Heart right ventricle (tissue), 16 donors: ENCODE measurements at places on chromosomes 3 and 15. TPM values are rescaled to one million over a fixed set of nuclear protein-coding genes. Genes with fewer than 3 reads are reported as not detected.

- no peak overlapping the region for H3K27ac ChIP-seq
- no peak for DNase-seq
- no peak overlapping the region for H3K4me3 ChIP-seq
- H3K36me3 ChIP-seq: no peaks in the 10 kb centered on the region
- no peaks in the 10 kb centered on the region for H3K4me1 ChIP-seq
- H3K27me3 ChIP-seq: no peaks in the 10 kb centered on the region
Measured at GRCh38 chr3:81913886-81914663, 152.6 kb upstream of the GBE1 start.

- no peaks in the 10 kb centered on the region for H3K27me3 ChIP-seq
- no peaks in the 10 kb centered on the region for H3K4me1 ChIP-seq
- H3K27ac ChIP-seq: no peak overlapping the region
Measured at GRCh38 chr3:100761211-100761942, 52.1 kb downstream of the TFG start.

GRCh38 chr3:142095841-142096240, 53.5 kb downstream of the TFDP2 start:
- H3K36me3 ChIP-seq: no peaks in the 10 kb centered on the region
- H3K27me3 ChIP-seq: no peaks in the 10 kb centered on the region
- no peak overlapping the region for H3K27ac ChIP-seq
- DNase-seq: no peak

DNA sequence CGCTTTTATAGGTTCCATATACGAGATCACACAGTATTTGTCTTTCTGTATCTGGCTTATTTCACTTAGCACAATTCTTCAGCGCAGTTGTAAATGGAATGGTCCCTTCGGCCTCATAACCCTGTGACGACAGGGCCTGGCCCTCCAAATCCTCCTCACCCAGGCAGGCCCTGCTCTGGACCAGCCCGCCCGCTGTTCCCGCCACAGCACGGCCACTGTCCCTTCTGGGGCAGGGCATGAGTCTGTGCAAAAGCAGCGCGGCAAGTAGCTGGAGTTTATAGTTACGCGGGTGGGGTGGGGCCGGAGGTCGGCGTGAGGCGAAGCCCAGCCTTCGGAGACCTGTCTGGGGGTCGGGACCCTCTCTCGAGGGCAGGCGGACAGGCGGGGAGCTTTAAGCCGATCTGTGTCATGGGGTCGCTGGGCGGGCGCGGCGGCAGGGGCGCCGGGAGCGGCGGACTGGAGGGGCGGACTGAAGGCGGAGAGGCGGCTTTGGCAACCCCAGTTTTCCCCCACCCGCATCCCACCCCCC, 543 bp downstream of the ARPIN start:
- H3K27ac ChIP-seq: peak overlapping the region; percentile 89
- H3K36me3 ChIP-seq: no peaks in the 10 kb centered on the region
- H3K27me3 ChIP-seq: no peaks in the 10 kb centered on the region
- peak overlapping the region; percentile 88 for H3K4me3 ChIP-seq
- peak; percentile 23 for DNase-seq

GRCh38 chr15:76791511-76791910, 113.6 kb downstream of the SCAPER start:
- DNase-seq: no peak
- peaks cover 50% of the 10 kb centered on the region for H3K36me3 ChIP-seq
- H3K4me1 ChIP-seq: no peaks in the 10 kb centered on the region
- no peaks in the 10 kb centered on the region for H3K27me3 ChIP-seq
- H3K4me3 ChIP-seq: no peak overlapping the region

DNA sequence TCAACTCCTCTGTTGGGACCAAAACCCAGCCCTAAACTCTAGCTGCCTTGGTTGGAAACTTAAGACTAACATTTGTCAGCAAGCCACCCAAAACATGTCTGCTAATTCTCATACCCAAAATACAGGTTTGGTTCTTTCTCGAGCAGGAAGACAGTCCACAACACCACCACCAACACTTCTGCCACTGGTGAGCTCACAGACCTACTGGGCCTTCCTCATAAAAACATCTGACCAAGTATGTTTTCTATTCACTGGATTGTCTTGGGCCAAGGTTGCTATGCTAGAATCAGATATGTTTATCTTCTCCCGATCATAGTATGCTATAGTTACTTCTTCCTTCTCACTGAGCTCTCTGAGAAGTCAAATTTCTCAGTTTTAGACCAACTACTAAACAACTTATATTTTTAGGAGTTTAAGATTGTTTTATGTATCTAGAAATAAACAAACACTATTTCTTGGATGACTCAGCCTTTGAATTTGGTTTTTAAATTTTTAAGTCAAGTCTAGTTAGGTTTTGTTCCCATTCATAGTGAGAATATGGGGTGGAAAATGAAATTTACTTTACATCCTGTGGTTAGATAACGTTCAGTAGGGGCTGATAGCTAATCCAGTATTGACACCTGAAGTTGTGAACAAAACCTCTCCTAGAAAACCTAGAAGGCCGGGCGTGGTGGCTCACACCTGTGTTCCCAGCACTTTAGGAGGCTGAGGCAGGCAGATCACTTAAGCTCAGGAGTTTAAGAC, 360.5 kb downstream of the RSL24D1 start:
- no peaks in the 10 kb centered on the region for H3K36me3 ChIP-seq
- no peak overlapping the region for H3K4me3 ChIP-seq
- no peak for DNase-seq
- no peaks in the 10 kb centered on the region for H3K4me1 ChIP-seq
- peaks cover 6% of the 10 kb centered on the region for H3K27me3 ChIP-seq

DNA sequence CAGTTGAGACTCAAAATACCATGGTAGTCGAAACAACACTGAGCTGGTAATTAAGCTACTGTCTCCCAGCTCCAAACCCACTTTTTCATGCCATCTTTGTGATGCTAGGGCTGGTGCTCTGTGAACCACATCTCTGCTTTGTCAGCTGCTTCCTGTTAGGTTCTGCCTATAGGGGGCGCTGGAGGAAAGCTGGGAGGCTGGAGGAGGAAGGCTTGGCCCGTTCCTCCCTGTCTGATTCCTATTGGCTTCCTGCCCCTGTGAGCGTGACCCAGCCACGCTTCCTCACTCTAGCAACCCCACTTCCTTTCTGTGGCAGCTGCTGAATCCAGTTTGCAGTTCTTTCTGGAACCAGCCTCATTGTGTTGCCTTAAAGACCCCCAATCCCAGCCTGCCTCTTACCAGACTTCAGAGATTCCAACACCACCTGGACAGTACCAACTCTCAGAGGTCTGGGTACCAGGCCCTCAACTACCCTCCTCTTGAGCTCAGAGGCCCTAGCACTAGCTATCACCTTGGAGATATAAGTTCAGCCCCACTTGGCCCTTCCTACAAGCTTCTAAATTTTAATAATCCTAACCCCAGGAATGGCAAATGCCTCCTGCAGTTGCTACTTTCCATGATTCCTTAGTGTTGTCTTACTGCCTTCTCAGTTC, 120.9 kb downstream of the ERC2 start:
- H3K27ac ChIP-seq: no peak overlapping the region
- H3K27me3 ChIP-seq: peaks cover 5% of the 10 kb centered on the region
- no peak for DNase-seq

GRCh38 chr3:186247821-186248814, 113.9 kb downstream of the DGKG start:
- no peak overlapping the region for H3K4me3 ChIP-seq
- H3K36me3 ChIP-seq: peaks cover 30% of the 10 kb centered on the region
- no peaks in the 10 kb centered on the region for H3K27me3 ChIP-seq
- H3K27ac ChIP-seq: no peak overlapping the region

DNA sequence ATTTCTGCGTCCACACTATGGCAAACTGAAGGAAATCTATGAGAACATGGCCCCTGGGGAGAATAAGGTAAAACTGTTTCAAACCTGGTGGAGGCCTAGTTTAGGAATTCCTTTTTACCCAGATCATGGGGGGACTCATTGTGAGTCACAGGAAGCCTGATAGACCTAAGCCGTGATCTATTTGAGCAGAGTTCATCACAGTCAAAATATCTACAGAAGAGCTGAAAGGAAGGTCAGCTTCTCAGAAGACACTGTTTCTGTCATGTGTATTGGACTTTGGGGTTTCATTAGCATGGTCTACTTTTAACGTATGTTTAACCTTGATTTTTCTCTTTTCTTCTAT, 1.3 kb downstream of the PSMD2 start:
- H3K4me1 ChIP-seq: peaks cover 20% of the 10 kb centered on the region
- no peak for DNase-seq
- no peak overlapping the region for H3K27ac ChIP-seq
- no peak overlapping the region for H3K4me3 ChIP-seq

DNA sequence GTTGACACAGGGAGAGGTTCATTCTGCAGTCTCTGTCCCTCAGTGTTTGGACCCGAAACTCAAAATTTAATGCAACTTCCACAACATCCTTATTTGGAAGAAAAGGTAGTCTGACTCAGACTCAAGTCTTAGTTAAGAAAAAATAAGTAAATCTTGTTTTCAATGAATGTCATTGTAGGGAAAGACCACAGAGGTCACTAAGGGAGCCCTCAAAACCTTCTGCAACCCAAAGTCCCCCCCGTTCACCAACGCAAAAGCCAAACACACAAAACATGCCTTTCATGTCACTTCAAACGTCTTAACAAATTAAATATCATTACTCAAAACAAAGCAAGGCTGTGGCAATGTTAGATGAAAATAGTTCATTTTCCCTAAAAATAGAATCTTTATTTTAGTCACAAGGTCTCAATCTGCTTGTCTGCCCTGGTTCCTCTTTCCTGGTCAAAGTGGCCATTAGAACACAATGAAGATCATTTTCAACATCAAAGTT, 20.9 kb upstream of the SSUH2 start:
- H3K27ac ChIP-seq: no peak overlapping the region
- H3K36me3 ChIP-seq: no peaks in the 10 kb centered on the region
- no peak overlapping the region for H3K4me3 ChIP-seq

- H3K36me3 ChIP-seq: no peaks in the 10 kb centered on the region
- H3K4me1 ChIP-seq: no peaks in the 10 kb centered on the region
- DNase-seq: no peak
- peaks cover 5% of the 10 kb centered on the region for H3K27me3 ChIP-seq
- no peak overlapping the region for H3K27ac ChIP-seq
Measured at GRCh38 chr3:160478338-160478737, 28.8 kb upstream of the TRIM59 start.

GRCh38 chr3:39096775-39097174, 10.7 kb downstream of the GORASP1 start:
- DNase-seq: no peak
- H3K36me3 ChIP-seq: peaks cover 92% of the 10 kb centered on the region
- H3K4me1 ChIP-seq: peaks cover 4% of the 10 kb centered on the region
- H3K4me3 ChIP-seq: no peak overlapping the region
- H3K27ac ChIP-seq: peak overlapping the region; percentile 70
- no peaks in the 10 kb centered on the region for H3K27me3 ChIP-seq

- H3K36me3 ChIP-seq: no peaks in the 10 kb centered on the region
- H3K4me1 ChIP-seq: no peaks in the 10 kb centered on the region
- H3K4me3 ChIP-seq: no peak overlapping the region
Measured at GRCh38 chr3:53213276-53213675, 42.5 kb downstream of the TKT start.

- H3K4me3 ChIP-seq: no peak overlapping the region
- no peaks in the 10 kb centered on the region for H3K27me3 ChIP-seq
- peak overlapping the region; percentile 19 for H3K27ac ChIP-seq
- H3K4me1 ChIP-seq: peaks cover 35% of the 10 kb centered on the region
Measured at GRCh38 chr3:158776531-158776930, 25.3 kb upstream of the MFSD1 start.

- no peaks in the 10 kb centered on the region for H3K36me3 ChIP-seq
- DNase-seq: no peak
- no peaks in the 10 kb centered on the region for H3K4me1 ChIP-seq
- H3K27ac ChIP-seq: no peak overlapping the region
Measured at GRCh38 chr3:117871934-117872333, 1162.4 kb downstream of the TUSC7 start.

DNA sequence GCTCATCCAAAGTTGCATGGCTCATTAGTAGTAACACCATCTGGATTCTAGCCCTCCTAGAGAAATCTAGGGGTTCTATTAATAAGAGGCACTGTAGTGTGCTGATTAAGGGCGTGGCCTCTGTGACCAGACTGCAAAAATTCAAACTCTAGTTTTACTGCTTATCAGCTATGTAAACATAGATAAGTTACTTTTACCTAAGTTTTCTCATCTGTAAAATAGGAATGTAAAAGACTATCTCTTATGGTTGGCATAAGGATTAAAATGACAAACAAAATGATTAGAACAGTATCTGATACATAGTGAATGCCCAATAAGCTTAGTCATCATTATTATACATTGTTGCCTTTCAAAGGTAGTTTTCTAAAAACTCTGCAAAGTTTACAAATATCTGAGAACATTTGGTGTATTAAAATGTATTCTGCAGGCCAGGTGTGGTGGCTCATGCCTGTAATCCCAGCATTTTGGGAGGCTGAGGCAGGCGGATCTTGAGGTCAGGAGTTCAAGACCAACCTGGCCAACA, 4.5 kb downstream of the PTX3 start:
- no peaks in the 10 kb centered on the region for H3K27me3 ChIP-seq
- no peak overlapping the region for H3K4me3 ChIP-seq
- no peak for DNase-seq
- no peak overlapping the region for H3K27ac ChIP-seq

DNA sequence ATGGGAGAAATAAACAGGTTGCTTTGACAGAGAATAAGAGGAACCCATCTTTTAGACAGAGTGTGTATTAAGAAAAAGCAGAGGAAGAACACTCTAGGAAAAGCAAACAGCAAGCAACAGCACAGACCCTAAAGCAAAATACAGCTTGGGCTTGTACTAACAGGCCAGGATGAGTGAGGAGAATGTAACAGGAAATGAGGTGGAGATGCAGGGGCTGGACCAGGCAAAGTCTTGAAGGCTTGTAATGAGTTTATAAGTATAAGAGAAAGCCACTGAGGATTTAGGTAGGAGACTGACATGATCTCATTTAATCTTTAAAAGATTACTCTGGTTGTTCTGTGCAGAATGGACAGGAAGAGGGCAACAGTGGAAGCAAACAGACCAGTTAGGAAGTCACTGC, 4.9 kb downstream of the UBR1 start:
- H3K36me3 ChIP-seq: peaks cover 24% of the 10 kb centered on the region
- peaks cover 8% of the 10 kb centered on the region for H3K4me1 ChIP-seq
- H3K27ac ChIP-seq: no peak overlapping the region

- H3K4me1 ChIP-seq: peaks cover 7% of the 10 kb centered on the region
- no peak overlapping the region for H3K27ac ChIP-seq
- DNase-seq: no peak
- H3K4me3 ChIP-seq: no peak overlapping the region
- H3K36me3 ChIP-seq: no peaks in the 10 kb centered on the region
- H3K27me3 ChIP-seq: no peaks in the 10 kb centered on the region
Measured at GRCh38 chr3:9298236-9298635, 48.8 kb upstream of the SRGAP3 start.

Gene RTP1
- not detected for total RNA-seq

Gene OXSR1
- 27.9 TPM for total RNA-seq

Gene CISH
- total RNA-seq: 9.0 TPM

Gene GNB4
- 27.5 TPM for total RNA-seq

Gene CKMT1A
- total RNA-seq: not detected

Gene ALG1L2
- total RNA-seq: not detected

Gene FBXO40
- 279 TPM for total RNA-seq

Gene KCNAB1
- total RNA-seq: 3.9 TPM

Gene ACKR4
- total RNA-seq: 2.3 TPM

Gene MAP1A
- 21.3 TPM for total RNA-seq

Gene TNNC1
- total RNA-seq: 6,035 TPM
